ENCODE measurements at places on chromosomes 5 and 9. TPM values are rescaled to one million over a fixed set of nuclear protein-coding genes. Genes with fewer than 3 reads are reported as not detected.

The WHRN gene
- 7.1 TPM for total RNA-seq

The FST gene
- total RNA-seq: 194 TPM

The RXRA gene
- 7.9 TPM for total RNA-seq

The HTR1A gene
- total RNA-seq: not detected

The C7 gene
- total RNA-seq: not detected

The FOXD4L6 gene
- total RNA-seq: 0.05 TPM

The UBE2R2 gene
- 15.2 TPM for total RNA-seq

The GMCL2 gene
- total RNA-seq: not detected

The GARNL3 gene
- total RNA-seq: 0.15 TPM

The SLC6A3 gene
- total RNA-seq: not detected

The C6 gene
- not detected for total RNA-seq

The SPATA31A3 gene
- 0.05 TPM for total RNA-seq

The GFI1B gene
- total RNA-seq: not detected

The MRRF gene
- 38.7 TPM for total RNA-seq

The MEGF10 gene
- total RNA-seq: 0.91 TPM

The PLPP7 gene
- 8.4 TPM for total RNA-seq

The UNC5A gene
- total RNA-seq: not detected

The NRARP gene
- not detected for total RNA-seq

The PTPRD gene
- 8.1 TPM for total RNA-seq

The CKMT2 gene
- total RNA-seq: not detected

The UGT3A2 gene
- total RNA-seq: 0.11 TPM

The DHFR gene
- total RNA-seq: 43.7 TPM

The EFCAB9 gene
- 0.72 TPM for total RNA-seq

The TRIP13 gene
- total RNA-seq: 71.6 TPM

The PPP2R2B gene
- 0.64 TPM for total RNA-seq

The PCDHGA8 gene
- total RNA-seq: 1.1 TPM

The FEM1C gene
- 8.3 TPM for total RNA-seq

The DIPK1B gene
- total RNA-seq: 12.7 TPM

The CCIN gene
- total RNA-seq: not detected

The DDX4 gene
- total RNA-seq: not detected

The CORO2A gene
- total RNA-seq: 4.1 TPM

The GPR150 gene
- not detected for total RNA-seq
